ENCODE measurements at places on chromosomes 1 and 21.

DNA sequence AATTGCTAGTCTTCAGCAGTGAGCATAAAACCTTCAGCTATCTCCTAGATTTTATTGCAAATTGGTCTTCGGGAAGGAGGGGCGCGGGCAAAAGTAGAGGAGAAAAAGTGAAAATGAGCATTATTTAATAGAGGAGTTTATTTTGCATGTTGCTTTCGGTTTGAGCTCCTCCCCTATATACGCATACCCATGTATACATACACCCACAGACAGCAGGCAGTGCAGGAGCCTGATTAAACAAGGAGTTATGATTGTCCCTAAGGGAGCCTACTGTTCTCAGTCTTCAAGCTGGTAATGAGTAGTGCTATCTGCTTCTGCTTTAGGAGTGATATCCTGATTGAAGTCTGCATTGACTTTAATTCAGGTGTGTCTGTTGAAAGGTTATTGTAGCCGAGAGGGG lies 133.8 kb downstream of the SPATA46 start:
- no peak for DNase-seq

GRCh38 chr1:114286960-114287359 lies 133.3 kb upstream of the SYT6 start:
- DNase-seq, result no peak

DNA sequence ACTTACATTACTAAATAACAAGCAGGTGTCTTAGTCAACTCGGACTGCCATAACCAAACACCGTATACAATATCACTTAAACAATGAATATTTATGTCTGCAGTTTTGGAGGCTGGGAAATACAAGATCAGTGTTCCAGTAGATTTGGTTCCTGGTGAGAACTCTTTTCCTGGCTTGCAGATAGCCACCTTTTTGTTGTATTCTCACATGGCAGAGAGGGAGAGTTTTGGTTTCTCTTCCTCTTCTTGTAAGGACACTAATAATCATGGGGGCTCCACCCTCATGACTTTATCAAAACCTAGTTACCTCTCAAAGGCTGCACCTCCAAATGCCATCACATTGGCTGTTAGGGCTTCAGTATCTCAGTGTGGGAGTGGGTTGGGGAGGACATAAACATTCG lies 82.9 kb upstream of the CACYBP start:
- DNase-seq, result no peak

GRCh38 chr21:29135481-29135880 lies 5.0 kb downstream of the MAP3K7CL start:
- DNase-seq, result no peak

DNA sequence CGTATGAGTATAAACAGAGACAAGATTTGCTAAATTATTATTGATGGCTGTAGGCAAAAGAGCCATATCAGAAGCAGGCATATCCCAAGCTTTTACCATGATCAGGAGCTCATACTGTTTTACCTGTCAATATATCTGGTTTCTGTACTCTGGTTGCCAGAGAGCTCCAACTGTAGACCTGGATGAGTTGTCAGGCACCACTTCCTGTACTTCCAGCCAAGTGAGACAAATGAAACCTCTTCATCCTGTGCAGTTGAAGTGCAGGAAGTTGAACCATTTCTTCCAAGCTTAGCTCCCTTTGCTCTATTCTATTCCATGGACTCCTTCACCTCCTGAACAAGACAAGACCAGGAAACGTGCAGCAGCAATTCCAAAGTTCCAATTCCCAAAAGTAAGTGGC lies 115.6 kb downstream of the ZNF281 start:
- DNase-seq, result no peak

- DNase-seq, result no peak
Observed at GRCh38 chr1:89673251-89673650, 40.3 kb downstream of the LRRC8C start.

DNA sequence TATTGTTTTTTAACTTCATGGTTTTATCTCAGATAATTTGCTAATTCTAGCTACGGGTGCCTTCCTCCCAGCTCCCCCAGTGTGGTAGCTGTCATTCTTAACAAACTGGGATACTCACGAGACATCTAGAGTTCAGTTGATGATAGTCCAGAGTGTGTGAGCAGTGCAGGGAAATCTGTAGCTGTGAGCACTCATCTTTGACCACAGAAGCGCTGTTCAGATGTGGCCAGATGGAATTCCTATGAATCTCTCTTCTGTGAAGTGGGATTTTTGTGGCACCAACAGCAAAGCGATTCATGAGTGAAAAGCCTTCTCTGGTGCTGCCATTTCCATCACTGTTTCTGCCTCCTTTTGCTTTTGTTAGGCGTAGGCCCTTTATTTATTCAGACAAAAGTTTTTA lies 125.1 kb downstream of the NFIA start:
- DNase-seq, result no peak
